T-cell (primary cell): ENCODE measurements at places on chromosomes 4 and X. TPM values are rescaled to one million over a fixed set of nuclear protein-coding genes. Genes with fewer than 3 reads are reported as not detected.

- H3K27me3 ChIP-seq = no peaks in the 10 kb centered on the region
- H3K4me3 ChIP-seq = no peak overlapping the region
- DNase-seq = no peak
- H3K27ac ChIP-seq = no peak overlapping the region
Observed at GRCh38 chr4:111778543-111778942, 366.7 kb upstream of the FAM241A start.

- H3K27me3 ChIP-seq = no peaks in the 10 kb centered on the region
- H3K4me3 ChIP-seq = no peak overlapping the region
- H3K4me1 ChIP-seq = no peaks in the 10 kb centered on the region
- H3K36me3 ChIP-seq = no peaks in the 10 kb centered on the region
- no peak for DNase-seq
Observed at GRCh38 chr4:113882668-113883067, 96.8 kb downstream of the ARSJ start.

- no peaks in the 10 kb centered on the region for H3K36me3 ChIP-seq
- no peaks in the 10 kb centered on the region for H3K4me1 ChIP-seq
- H3K4me3 ChIP-seq = no peak overlapping the region
- H3K27ac ChIP-seq = no peak overlapping the region
- H3K27me3 ChIP-seq = no peaks in the 10 kb centered on the region
Observed at GRCh38 chrX:121307449-121307848, 260.0 kb downstream of the GLUD2 start.

DNA sequence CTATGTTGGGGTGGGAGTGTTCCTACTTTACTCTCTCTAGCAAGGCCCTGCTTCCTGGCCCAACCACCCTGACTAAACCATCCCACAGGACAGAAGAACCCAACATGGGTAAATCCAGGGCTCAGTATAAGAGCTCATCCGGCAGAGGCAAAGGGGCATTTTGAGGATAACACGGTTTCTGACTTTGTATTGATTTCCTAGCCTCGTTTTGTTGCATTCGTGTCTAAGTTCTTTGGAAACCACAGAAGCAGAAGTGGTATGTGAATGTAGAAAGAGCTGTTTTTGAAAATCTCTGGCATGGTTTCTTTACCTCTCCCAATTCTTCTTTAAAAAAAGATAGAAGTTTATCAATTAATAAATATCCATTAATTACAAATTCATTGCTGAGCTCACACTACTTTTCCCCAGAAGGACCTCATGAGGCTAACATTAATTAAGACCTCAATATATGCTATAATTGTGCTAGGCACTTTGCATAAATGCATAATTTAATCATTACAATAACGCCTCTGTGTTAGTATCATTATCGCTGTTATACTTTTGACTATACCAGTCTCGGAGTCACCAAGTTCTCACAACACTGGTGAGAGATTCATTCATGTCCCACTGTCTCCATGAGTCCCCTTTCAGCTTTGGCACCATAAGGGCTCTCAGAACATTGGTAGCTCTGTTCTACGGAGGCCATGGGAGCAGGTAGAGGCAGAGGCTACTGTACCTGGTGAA, 5.8 kb upstream of the CLNK start:
- no peak overlapping the region for H3K4me3 ChIP-seq
- no peaks in the 10 kb centered on the region for H3K4me1 ChIP-seq
- no peaks in the 10 kb centered on the region for H3K36me3 ChIP-seq
- no peaks in the 10 kb centered on the region for H3K27me3 ChIP-seq
- H3K27ac ChIP-seq = no peak overlapping the region
- DNase-seq = no peak

Gene CORIN
- total RNA-seq = 0.63 TPM
